ENCODE measurements at places on chromosomes 2 and 18.

DNA sequence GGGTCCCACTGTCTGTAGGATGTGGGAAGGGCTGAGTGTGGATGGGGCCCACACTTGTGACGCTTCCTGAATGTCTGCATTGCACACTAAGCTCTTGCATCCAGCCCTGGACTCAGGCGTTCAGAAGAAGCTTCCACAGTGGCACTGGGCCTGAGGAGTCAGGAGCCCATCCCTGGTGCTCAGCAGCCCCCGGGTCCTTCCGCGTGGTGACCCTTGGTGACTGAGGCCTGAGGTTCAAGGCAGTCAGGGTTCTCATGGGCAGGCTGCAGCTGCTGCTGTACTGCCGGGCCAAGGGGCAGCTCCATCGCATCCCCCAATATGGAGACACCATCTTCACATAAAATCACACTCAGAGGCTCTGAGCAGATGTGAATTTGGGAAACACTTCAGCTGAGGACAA is 65.8 kb upstream of the TUBA3E start:
- no peak for DNase-seq

DNA sequence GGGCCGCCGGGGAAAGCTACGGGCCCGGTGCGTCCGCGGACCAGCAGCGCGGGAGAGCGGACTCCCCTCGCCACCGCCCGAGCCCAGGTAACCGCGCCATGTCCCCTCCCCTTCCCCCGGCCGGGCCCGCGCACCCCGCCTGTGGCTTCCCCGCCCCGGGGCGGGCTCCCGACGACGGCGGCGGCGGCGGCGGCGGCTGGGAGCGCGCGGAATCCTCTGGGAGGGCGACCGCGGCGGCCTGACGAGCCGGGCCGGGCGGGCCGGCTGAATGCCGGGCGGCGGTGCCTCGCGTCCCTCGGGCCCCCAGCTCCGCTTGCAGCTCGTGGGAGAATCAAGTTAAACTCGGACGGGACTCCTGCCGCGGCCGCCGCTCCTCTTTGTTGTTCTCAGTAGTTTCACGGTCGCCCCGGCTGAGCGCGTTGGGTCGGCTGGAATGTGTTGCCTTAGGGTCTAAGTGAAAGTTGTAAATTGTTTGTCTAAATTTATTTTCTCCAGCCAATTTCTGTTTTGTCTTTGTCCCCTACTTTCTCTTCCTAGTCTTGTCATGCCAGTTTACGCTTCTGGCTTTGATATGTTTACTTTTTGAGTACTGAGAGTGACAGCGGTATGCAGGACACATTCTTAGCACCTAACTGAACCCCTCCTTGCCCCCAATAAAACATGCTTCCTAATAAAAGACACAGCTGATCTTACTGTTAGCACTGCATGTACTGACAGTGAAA is 685 bp downstream of the SMAD4 start:
- DNase-seq = no peak

GRCh38 chr18:77601567-77601966 is 351.9 kb downstream of the GALR1 start:
- DNase-seq = no peak

- DNase-seq = no peak
These were observed 797 bp downstream of the TTC32 start for GRCh38 chr2:19900931-19901441.

GRCh38 chr2:210442878-210443277 is 33.7 kb downstream of the LANCL1 start:
- DNase-seq = no peak

DNA sequence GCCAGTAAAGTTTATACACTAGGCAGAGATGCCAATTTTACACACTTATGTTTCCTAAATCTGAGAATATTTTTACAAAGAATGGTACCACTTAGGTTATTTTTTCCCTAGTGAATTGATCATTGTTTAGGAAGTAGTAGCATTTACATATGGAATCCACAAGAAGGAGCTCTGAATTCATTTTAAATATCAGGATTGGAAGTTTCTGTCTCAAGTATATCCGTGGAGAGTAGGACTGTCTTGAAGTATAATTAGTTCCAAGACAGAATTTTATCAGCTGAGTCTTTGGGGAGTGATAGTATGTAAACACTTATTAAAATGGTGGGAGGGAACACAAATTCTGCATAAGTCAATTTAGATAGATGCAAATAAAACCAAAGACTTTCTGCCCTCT is 82.3 kb upstream of the FAM98A start:
- DNase-seq = no peak

GRCh38 chr2:236974148-236974547 is 111.5 kb upstream of the COPS8 start:
- DNase-seq = no peak

DNA sequence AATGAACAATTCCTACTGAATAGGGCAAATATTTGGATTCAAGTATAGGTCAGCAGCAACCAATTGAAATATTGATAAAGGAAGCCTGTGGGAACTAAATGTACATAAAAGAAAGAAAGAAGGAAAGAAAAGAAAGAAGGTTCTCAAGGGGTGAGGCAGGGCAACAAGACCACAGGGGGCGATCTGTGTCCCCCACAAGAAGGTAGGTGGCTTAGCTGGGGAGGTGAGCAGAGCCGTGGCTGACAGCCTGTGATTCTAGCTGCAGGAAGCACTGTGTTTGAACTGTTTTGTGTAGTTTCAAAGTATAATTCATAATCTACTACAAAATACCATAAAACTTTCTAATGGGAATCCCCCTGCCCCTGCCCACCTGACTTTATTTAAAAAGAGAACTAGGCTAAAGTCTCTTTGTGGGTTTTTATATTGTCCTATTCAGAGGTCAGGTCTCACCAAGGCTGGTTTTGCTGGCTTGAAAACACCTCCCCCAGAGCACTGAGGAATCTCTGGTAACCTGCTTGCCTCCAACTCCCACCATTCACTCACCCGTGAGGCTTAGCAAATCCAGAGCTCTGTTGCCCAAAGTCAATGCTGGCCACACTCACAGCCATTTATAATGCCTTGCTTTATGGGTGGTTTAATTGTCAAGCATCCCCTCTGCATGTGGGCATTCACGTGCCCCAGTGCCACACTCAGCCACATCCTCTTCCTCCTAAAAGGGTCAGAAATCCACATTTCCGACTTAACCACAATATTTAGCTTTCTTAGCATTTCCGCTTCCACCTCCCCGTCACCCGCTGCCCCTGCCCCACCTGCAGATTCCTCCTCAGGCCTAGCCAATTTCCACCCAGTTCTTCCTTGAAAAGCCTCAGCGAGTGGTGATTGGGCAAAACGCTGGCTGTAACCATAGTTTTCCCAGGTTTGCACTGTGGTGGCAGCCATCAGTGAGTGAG is 36.4 kb upstream of the LMAN1 start:
- no peak for DNase-seq
